ENCODE measurements at places on chromosomes 2 and 18. TPM values are rescaled to one million over a fixed set of nuclear protein-coding genes. Genes with fewer than 3 reads are reported as not detected.

- no peaks in the 10 kb centered on the region for H3K4me1 ChIP-seq
- H3K36me3 ChIP-seq = no peaks in the 10 kb centered on the region
- H3K4me3 ChIP-seq = no peak within 1 kb of the TSS
- H3K27me3 ChIP-seq = no peaks in the 10 kb centered on the region
- no peak for DNase-seq
These were observed at the start of gene LRATD1 for GRCh38 chr2:14632133-14632936. TSS of gene LRATD1 (plus strand) at chr2:14632717. CDS start at chr2:14633980, 1,263 bp downstream.

- H3K4me3 ChIP-seq = no peak overlapping the region
- H3K4me1 ChIP-seq = no peaks in the 10 kb centered on the region
- DNase-seq = no peak
These were observed 94.3 kb downstream of the CLIP4 start for GRCh38 chr2:29209551-29209950.

GRCh38 chr2:230893841-230894781 lies 29.4 kb downstream of the ITM2C start:
- no peak for DNase-seq
- no peak overlapping the region for H3K4me3 ChIP-seq
- peaks cover 4% of the 10 kb centered on the region for H3K27me3 ChIP-seq
- H3K4me1 ChIP-seq = no peaks in the 10 kb centered on the region

GRCh38 chr2:12254280-12254860 lies 462.4 kb upstream of the TRIB2 start:
- no peaks in the 10 kb centered on the region for H3K36me3 ChIP-seq
- H3K4me1 ChIP-seq = no peaks in the 10 kb centered on the region
- no peak overlapping the region for H3K4me3 ChIP-seq
- no peak for DNase-seq

- H3K27me3 ChIP-seq = no peaks in the 10 kb centered on the region
- H3K4me3 ChIP-seq = no peak overlapping the region
- H3K4me1 ChIP-seq = peaks cover 8% of the 10 kb centered on the region
- no peaks in the 10 kb centered on the region for H3K36me3 ChIP-seq
These were observed 192.3 kb downstream of the MCFD2 start for GRCh38 chr2:46723346-46723745.

ZBTB7C gene
- total RNA-seq = 0.37 TPM

TMEM178A gene
- total RNA-seq = 1.3 TPM

ABCG8 gene
- 0.05 TPM for total RNA-seq
